ENCODE measurements at places on chromosomes 3 and 15.

- peak; percentile 59 for DNase-seq
Measured at GRCh38 chr15:70627734-70628548, 135.4 kb downstream of the UACA start.

DNA sequence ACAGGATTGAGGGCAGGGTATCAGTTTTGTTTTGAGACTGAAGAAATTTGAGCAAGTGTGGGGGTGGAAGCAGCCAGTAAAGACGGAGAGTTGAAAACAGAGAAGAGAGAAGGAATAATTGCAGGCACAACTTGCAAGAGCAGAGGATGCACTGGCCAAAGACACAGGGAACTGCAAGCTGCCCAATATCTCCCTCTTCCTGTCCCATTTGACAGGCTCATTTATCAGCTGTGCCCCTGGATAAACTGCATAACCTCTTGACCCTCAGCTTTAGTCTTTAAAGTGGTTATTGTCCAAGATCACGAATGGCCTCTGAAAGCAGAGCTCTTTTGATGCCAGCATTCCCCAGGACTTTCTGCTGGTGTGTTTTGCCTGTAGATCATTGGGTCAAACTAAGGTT, 5.0 kb upstream of the RAMAC start:
- no peak for DNase-seq

- no peak for DNase-seq
Measured at GRCh38 chr3:184636741-184637316, 75.0 kb downstream of the MAGEF1 start.

GRCh38 chr3:37558580-37558979, 303.1 kb upstream of the CTDSPL start:
- no peak for DNase-seq

- no peak for DNase-seq
Measured at GRCh38 chr3:117793622-117794265, 1084.2 kb downstream of the TUSC7 start.

- DNase-seq = no peak
Measured at GRCh38 chr3:59527493-59527892, 477.7 kb upstream of the CFAP20DC start.

- no peak for DNase-seq
Measured at GRCh38 chr3:110687138-110687537, 384.5 kb upstream of the NECTIN3 start.

DNA sequence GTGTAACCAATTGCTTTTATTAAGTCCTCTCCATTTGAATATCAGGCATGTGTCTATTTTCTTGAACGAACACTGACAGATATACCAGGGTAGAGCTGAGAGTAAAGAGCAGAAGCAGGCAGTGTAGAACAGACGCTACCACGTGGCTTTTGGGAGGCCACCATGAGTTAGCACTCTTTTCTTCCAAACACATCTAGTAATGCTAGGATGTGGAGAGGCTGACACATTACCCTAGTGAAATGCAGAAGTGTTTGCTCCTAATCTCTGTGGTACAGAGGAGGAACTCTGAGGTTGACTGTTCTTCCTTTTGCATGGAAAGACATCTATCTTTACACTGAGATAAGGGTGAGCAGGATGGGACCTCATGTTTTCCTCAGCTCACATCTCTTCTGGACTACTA, 216.3 kb downstream of the SATB1 start:
- peak; percentile 91 for DNase-seq

GRCh38 chr3:20121088-20121487, 64.9 kb downstream of the SGO1 start:
- no peak for DNase-seq

DNA sequence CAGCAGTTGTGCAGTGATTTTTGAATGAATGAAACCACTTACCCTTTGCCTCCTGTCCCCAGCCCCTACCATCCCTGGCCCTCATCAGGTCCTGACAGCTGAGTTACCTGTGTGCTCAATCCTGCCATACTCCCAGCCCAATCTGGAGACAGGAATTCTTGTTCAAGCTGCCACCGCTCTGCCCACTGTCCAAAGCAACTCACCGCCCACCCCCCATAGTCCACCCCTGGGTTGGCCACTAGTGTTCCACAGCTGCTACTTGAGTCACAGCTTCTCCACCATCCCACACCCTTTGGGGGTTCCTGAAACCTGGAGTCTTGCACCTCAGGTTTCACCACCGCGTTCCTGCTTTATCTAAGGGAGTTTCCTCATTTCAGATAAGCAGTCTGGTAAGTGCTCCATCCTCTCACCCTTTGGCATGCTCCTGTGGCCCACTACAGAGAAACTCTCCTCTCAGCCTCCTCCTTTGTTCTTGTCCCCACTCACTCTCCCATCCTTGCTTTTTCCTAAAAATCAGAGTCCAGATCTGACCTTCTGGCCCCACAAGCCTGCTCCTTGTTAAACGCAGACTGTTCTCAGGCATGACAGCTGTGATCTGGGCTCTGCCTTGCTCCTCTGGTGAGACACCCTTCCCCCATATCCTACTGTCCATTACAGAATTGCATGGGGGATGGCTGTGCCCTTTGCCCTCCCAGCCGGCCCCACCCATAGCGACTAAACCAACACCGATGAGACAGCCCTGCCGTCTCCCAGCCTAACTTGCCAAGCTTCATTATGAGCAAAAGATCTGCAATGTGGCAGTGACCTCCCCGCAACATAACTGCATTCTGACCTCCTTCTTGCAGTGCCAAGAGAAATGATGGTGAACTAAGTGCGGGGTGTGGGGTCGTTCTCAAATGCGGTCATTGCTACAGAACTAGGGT, 50.0 kb downstream of the CYP19A1 start:
- no peak for DNase-seq

DNA sequence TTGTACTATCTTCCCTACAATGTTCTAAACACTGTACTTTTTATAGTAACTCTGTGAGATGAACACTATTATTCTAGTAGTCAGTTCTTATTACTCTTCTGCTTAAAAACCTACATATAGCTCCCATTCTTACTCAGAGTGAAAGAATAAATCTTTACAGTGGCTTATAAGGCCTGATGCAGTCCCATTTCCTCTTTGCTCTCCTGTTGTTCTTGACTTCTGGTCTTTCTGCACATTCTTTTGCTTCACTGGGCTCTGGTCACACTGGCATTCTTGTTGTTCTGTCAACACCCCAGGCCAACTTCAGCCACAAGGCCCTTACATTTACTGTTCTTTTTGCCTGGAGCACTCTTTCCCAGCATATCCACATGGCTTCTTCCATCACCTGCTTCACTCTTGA, 58.2 kb upstream of the TP63 start:
- DNase-seq = no peak

DNA sequence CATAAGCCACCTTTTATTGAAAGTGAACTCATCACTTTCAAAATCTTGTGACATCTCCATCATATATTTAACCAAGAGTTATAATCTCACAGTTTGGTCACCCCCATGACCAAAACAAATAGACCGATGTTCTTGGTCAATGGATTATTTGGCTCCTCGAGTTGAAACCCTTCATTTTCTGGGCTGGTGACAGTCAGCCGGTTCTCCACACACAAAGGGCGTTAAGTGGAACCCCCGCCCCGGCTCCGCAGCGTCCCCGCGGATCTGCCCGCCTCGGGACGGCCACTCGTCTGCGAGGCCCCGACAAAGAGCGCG, 772 bp downstream of the TSPAN3 start:
- no peak for DNase-seq

GRCh38 chr3:184291738-184292445, 7.1 kb upstream of the PSMD2 start:
- no peak for DNase-seq

GRCh38 chr3:119343719-119344118, 49.5 kb downstream of the ARHGAP31 start:
- DNase-seq = no peak

DNA sequence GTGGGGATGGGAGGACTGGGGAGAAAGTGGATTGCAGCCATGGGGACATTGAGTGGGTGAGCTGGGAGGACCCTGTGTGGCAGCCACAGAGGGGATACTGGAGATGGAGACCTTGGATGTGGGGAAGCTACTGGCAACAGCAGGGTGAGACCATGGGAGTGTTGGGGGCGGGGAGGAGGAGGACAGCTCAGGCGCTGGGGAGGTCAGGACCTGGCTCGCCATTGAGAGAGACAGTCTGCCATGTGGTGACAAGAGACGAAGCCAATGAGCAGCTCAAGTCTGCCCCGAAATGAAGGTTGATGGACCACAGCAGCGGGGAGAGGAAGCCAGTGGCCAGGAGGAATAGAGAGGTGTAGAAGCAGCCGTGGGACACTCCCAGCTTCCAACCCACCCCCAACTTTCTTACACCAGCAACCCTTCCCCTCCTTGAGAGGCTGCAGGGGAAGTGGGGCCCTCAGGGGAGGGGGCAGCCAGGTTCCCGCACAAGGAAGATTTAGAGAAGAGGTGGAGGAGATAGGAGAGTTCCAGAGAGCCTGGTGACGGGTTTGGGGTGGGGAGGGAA, 118.1 kb downstream of the ASB7 start:
- DNase-seq = no peak

GRCh38 chr3:141788149-141788548, 24.9 kb downstream of the GRK7 start:
- no peak for DNase-seq

DNA sequence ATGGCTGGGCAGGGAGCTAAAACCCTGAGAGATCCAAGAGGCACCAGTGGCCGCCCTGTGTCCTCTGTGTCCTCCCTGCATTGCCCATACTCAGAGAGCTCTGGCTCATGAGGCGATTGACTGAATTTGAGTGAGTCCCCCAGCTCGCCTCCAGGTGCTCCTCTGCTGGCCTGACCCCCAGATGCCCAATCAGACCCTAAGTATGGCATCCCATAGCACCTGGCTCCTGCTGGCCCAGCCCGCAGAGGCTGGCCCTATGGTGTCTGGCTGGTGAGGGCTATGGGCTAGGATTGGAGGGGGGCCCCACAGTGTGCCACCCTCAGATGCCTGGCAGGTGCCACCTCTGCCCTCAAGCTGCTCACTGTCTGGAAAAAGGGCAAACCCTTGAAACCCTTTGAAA, 1.6 kb upstream of the TKT start:
- no peak for DNase-seq

DNA sequence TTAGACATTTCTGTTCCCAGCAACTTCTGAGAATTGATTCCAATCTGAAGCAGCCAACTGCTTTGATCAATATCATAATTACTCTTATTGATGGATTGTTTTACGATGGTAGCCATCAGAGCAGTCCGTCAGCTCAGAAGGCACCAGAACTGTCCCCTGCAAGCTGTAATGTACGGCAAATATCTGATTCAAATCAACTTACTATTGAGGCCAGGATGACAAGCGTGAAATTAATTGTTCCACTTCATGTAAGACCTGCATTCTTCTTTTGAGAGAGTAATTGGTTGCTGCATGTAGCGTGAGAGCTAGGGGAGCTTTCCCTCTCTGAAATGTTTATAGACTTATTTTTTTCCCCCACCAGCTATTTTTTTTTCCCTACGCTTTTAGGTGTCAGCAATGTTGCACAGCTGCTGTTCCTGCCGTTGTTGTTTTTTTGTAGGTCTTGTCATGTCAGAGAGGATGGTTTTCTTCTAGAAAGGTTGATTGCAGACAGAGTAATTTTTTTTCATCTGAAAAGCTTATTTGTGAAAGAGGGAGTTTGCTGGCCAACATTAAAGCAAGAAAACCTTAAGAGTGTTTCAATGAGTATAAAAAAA, 134.9 kb downstream of the CACNA2D3 start:
- DNase-seq = no peak

- no peak for DNase-seq
Measured at GRCh38 chr15:67927501-67928168, 87.8 kb upstream of the RNU6-1 start.

- DNase-seq = peak; percentile 15
Measured at GRCh38 chr3:123584284-123584987, 417 bp downstream of the HACD2 start.

DNA sequence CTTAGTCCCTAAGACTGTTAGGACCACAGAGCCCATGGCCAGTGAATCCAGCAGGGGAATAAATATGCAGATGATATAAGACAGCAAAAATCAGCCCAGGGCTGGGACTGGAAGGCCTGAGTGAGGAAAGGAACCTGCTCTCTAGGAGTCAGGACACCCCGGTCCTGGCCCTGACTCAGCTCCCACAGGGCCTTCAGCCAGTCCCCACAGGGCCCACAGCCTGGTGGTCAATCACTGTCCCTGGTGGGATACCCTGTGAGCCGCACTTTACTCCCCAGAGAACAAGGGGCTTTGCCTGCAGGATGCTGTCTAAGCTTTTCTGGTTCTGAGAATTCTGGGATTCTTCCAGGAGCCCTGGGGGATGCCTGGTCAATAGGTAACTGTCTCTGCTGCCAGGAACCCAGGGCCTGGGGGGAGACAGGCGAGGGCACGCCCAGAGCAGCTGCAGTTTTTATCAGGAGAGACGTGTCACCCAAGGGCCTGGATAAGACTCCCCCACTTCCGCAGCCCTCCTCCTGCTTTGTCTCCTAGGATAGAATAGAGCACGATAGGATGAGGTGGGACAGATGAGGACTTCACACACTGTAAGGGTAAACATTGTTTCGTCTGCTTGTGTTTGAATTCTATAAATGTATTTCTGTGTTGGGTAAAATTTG, 49.5 kb upstream of the MCF2L2 start:
- no peak for DNase-seq

DNA sequence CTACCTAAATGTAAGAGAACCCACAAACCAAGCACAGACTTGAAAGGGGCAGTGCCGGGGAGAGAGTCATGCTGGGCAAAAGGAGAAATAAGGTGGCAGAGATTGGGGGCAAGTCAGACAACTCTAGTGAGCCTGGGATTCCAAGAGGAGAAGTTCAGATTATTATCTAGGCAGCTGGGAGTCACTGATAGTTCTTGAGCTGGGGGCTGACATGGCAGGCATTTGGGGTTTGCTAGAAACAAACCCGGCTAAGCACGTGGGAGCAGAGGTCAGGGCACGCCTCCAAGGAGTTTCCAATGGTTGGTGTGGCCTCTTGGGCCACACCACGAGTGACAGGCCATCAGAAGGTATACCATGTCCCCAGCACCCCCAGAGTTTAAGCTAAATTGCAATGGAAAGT, 27.6 kb downstream of the SLC6A6 start:
- DNase-seq = no peak
